Kidney capillary endothelial cell (primary cell): ENCODE measurements at places on chromosomes 1 and 21.

DNA sequence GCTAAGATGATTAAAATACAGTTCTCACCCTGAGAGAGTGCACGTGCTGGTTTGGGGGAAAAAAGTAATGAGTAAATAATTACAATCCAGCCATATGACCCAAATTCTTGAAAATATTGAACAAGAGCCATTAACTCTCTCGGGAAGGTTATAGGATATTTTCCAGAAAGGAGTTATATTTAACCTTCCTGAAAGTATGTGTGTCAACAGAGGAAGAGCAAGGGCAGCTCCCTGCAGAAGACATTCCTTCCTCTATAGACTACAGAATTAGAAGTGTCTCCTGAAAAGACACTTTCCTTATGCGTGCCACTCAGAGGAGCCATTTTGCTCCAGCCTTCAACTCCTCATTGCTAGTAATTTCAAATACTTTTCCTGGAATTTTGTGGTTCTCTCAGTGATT, 648.7 kb downstream of the USP25 start:
- DNase-seq, result no peak

DNA sequence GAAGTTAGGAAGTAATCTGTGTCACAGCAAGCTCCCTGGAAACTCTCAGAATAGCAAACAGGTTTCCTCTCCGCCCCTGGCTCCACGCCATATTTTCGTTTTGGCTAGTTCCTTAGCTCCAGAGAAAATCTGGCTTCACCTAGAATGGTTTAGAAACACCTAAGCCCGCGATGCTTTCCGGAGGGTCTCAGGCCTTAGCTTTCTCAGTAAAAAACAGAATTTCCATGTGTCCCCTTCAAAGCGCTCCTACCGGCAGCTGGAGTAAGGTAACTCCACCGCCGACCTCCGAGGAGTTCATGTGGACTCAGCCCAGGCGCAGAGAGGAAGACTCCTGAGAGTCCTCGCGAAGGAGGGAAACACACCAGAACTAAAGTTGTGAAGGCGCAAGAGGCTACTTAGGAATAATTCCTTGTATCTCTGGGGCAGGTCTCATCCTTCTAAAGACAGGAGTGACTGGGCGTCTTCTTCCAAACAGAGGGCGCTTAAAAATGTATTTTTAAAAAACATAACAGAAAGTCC, 406 bp downstream of the KIAA0040 start:
- no peak for DNase-seq

DNA sequence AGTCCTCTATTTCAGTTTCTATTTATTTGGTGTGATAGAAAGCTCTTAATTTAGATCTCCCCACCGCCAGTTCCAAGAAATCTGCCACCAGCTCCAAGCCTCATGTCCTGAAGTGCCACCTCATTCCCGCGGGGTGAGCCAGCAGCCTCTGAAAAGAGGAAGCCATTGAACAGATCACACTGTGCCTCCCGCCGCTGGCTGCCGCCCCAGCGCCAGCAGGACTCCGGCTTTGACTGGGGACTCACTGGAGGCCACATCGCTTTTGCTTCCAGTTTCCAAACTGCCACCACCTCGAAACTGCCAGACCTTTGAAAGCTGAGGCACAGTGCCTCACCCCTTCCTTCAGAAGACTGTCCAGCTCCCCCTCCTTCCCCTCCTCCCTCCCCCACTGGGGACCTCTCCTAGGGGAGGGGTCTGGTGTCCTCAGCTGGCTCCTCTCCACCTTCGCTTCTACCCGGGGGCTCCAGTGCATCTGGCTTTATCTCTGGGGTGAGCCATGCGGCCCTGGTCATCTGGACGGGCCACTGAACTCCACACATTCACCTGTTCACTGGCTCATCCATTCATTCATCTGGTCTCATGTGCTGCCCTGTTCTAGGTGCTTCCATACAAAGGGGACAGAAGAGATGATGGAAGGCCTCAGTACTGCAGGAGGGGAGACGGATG, 58.9 kb downstream of the VPS26C start:
- DNase-seq, result no peak

- DNase-seq, result no peak
Measured at GRCh38 chr1:17078991-17079868, 25.4 kb upstream of the SDHB start.

GRCh38 chr1:173330149-173330951, 123.2 kb upstream of the TNFSF4 start:
- DNase-seq, result peak; percentile 54

- DNase-seq, result no peak
Measured at GRCh38 chr1:16442265-16442664, 1.7 kb downstream of the NECAP2 start.

DNA sequence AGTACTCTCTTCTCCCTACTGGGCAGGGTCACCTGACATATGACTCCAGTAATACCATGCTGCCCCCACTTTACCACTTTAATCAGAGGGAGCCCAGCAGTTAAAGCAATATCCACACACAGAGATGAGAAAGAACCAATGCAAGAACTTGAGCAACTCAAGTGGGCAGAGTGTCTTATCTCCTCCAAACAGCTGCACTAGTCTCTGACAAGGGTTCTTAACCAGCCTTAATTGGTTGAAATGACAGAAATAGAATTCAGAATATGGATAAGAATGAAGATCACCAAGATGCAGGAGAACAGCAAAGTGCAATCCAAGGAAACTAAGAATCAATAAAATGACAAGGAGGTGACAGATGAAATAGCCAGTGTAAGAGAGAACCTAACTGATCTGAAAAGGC, 91.0 kb downstream of the KCNT2 start:
- DNase-seq, result no peak

GRCh38 chr1:30641572-30642353, 81.6 kb downstream of the MATN1 start:
- DNase-seq, result no peak

- DNase-seq, result peak; percentile 33
Measured at GRCh38 chr1:29156543-29157268, 25.0 kb downstream of the SRSF4 start.

GRCh38 chr1:228085287-228085951, 2.9 kb downstream of the ARF1 start:
- DNase-seq, result peak; percentile 82

DNA sequence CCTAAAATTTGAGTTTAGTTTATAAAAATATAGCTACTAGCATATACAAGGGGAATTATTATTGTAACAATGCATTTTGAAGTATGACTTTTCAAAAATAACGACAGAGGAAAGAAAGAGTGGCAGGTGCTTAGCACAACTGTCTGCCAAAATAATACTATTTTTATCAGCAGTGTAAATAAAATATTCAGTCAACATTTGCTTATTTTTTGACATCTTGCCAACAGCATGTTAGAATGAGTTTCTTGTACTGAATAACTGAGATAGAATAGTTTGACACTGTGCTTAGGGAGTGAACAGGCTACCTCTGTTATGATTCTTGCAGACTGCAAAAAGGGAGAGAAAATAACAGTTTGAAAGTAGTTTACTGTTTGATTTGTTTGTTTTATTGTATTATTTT, 909.8 kb downstream of the BRINP3 start:
- DNase-seq, result no peak

DNA sequence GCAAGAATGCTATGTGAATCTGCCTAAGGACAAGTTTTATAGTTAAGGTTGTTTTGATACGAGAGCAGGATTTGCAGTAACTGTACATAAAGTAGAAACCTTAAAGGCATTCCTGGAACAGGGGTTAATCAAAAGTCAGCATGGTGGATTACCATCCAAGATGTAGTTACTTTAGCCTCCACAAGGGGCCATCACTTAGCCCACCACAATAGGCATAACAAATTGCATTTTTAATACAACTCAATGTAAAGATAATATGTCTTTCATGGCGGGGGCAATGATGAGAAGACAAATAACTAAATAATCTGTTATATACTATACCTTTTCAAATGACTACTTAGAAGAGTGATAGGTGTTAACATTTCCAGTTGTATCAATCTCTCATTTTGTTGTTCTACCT, 611.2 kb upstream of the ADGRL4 start:
- DNase-seq, result no peak

- DNase-seq, result no peak
Measured at GRCh38 chr1:221939607-221940006, 197.7 kb upstream of the DUSP10 start.

DNA sequence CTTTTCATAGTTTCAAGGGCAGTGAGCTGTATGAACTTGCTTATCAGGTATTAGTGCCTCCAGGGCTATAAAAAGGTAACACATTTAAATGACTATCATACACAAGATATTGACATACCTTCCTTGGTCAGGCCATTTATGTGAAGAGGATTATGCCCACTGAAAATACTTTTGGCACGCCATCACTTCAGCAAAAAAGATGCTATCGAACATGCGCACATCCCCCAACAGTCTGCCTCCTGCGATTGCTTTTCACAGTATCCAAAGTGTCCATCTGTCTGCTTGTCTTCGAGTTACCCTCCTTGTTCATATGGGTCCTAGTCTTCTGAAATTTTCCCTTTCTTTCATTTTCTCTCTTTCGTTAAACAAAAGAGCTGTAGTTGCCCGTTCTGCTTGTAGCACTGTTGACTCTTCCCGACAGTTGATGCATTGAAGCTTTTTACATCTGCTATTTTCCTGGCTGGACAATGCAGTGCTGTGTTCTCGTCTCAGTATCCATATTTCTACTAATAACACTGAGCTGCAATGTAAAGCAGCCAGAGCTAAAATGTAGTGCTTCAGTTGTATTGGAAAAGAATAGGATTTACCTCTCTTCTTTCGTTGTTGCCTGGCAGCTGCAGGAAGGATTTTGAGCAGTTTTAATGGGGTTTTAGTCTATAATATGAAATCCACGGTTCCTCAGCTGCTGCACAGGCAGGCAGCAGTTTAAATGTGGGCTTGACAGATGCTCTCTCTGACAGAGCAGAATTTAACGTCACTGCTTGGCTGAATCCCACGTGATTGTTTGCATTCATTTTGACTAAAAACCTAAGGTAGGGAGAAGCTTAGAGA, at the start of gene B3GALT2:
TSS of gene B3GALT2 (minus strand) at position 713 of the 831 bp plus-strand sequence. CDS start 5,051 bp downstream, outside the sequence.
- DNase-seq, result no peak

DNA sequence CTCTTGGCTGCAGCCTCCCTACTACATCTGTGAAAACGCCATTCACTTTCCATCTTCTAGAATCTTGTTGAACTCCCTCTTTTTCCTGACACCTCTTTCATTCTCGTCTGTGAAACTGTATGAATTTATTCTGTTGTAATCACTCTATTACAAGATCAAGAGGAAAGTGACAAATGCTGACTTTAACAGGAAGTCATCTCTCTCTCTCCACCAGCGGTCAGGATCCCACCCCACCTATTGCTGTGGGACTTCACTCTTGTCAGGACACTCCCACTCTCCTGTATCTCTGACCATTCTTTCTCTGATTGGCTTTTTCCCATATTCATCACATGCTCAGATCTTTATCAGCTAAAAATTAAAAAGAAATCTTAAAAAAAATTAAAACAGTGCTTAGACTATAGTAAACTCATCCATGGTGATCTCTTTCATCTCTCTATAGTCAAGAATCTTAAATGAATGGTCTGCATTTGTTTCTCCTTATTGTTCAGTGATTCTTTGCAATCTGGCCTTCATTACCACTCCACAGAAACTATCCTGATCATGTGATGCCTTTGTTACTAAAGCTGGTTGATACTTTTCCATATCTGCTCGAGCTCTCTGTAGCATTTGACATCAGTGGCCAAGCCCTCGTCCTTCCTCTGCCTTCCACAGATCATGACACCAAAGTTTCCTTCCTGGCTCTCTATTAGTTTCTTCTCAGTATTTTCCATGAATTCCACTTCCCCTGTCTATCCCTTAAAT, 113.6 kb downstream of the UCHL5 start:
- DNase-seq, result no peak

DNA sequence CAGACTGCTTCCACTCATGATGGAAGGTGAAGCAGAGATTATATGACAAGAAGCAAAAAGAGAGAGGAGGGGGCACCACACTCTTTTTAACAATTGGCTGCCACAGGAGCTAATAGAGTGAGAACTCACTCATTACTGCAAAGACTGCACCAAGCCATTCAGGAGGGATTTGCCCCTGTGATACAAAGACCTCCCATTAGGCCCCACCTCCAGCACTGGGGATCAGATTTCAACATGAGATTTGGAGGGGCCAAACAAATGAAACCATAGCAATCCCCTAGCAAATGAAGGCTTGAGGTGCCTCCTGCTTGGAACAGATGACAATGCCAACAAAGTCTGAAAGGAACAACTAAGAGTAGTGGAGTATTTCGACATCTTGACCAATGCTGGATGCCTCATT, 122.5 kb upstream of the COA6 start:
- DNase-seq, result no peak

GRCh38 chr1:216390956-216391355, 32.3 kb downstream of the USH2A start:
- no peak for DNase-seq

GRCh38 chr1:74780594-74780993, 47.6 kb downstream of the TYW3 start:
- DNase-seq, result no peak

DNA sequence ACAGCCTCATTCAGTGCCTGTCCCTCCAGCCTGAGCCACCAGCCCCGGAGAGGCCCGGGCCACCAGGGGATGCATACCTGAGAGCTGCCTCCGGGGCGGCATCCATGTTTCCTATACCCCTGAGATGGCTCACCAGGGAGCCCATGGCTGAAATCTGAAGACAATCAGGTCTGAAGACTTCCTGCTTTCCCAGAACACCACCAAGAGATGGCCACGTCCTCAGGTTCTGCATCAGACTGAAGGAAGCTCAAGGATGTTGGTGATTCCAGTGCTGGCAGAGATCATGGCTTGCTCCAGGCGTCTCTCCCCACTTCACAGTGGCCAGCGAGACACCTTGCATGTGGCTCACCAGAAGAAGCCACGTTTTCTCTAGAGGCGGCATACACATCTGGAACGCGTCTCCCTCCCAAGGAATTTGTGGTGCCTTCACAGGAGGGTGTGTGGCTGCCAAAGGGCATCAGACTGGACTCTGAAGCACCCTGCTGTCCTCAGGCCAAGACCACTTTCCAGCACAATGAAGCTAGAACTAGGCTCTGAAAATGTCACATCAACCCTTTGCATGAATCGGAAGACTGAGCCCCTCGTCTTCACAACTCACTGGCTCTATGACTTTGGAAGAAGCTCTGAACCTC, 170.7 kb upstream of the IRF2BP2 start:
- DNase-seq, result no peak

DNA sequence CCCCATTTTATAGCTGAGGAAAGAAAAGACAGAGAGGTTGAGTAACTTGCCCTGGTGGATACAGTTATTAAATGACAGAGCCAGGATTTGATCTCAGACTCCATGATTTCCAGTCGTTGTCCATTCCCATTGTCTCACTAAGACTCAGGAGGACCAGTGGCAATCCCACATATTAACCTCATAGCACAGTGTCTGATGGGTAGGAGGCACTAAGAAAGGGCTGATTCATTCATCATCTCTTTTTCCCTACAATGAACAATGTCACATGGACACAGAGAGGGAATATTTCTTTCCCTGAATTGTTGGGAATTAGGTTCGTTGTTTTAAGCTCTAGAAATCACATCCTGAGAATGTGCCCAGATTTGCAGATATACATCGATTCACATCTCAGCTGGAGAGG, 99.9 kb downstream of the PBX1 start:
- no peak for DNase-seq

DNA sequence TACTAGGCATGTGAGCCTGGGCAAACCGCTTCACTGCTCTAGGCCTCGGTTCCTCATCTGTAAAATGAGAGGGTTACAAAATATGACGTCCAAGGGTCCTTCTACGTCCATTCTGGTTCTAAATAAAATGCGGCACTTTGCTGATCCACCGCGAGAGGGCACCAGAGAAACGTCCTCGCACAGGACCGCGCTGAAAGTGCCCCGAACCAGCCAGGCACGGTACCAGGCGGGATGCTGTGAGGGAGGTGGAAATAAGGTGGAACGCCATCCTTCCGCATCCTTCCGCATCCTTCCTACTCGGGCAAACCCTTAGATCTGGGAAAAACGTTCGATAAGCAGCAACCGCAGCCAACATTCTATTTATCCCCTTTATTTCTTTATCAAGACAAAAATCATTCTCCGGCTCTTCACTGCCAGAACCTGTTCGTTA, 60.3 kb upstream of the KRTAP19-8 start:
- DNase-seq, result peak; percentile 49
